ENCODE measurements at places on chromosomes 11 and 22.

DNA sequence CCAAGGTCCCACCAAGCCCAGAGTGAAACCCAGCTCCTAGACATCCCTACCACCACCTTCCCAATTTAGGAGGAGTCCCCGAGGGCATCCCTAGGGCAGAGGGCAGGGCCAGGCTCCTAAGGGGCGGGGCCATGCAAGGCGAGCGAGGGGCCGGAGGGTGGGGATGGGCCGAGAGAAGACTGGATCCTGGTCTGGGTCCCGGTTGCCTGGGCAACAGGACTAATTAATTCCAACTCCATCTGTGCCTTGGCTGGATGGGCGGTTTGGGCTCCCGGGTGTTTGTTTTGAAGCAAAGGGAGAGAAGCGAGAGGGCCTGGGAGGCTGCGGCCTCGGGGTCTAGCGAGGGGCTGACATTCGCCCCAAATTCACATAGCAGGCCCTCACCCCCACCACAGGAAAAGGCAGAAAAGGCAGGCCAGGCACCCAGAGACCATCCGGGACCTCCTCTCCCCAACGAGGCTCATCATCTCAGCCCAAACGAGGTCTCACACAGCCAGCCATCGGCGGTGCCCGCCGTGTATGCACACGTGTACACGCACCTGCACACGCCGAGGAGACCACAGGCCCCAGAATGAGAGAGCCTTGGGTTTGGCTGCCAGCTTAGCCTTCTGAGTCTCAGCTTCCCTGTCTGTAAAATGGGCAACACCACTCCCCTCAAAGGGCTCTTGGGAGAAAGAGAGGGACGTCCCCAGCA is 23.9 kb downstream of the ELFN2 start:
- DNase-seq = no peak

DNA sequence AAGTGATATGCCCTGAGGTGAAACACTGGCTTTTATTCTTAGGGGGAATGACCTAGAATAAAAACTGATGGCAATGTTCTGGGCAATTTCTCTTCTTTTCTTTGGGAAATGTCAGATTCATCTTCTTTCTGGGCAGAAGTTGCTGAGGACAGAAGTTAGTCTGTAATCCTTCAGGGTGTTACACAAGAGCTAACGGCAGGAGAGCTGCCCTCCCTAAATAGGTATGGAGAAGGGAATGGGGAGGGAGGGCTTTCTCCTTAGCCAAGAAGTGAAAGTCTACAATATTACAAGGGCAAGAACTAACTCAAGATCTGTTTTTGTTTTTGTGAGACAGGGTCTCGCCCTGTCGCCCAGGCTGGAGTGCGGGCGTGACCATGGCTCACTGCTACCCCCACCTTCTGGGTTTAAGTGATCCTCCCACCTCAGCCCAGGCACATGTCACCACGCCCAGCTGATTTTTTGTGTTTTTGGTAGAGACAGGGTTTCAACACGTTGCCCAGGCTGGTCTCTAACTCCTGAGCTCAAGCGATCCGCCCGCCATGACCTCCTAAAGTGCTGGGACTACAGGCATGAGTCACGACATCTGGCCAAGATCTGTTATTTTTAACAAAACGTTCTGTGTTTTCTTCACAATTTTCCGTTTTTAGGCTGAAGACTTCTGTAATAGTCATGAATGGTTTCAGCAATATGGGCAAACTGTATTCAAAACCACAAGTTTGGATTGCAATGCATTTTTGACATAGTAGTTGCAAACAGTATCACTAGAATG is 7.2 kb downstream of the PIWIL4 start:
- no peak for DNase-seq

- DNase-seq = no peak
Observed at GRCh38 chr22:46972256-46972655, 209.8 kb downstream of the TBC1D22A start.

DNA sequence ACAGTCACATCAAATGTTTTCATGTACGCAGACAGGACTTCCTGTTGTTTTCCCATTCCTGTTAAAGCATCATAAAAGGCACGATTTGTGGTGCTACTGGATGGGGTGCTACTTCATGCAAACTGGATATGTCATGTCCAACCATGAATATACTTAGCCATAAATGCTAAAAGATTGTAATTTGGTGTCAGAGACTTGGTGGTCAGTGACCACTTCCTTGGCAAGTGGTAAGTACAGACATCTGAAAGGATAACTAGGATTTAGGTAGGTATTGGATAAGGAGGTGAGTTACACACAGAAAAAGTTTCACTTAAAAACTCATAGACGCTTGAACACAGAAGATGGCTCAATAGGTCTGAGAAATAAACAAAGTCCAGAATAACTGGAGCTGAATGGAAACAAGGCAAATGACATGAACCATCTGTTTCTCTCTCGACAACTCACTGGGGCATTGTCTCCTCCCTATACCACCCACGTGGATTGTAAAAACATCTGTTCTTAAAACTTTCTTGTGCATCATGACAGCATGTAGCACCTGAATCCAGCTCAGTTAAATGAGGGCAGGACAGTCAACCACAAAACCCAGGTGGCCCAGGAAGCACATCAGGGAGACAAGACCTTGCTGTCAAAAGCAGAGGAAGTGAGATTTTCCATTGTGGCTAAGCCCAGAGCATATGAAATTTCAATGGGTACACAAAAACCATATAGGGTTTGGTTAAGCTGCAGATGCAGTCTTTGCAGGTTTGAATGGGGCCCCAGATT is 22.1 kb upstream of the IGLL5 start:
- DNase-seq = no peak

- DNase-seq = no peak
Observed at GRCh38 chr11:9726321-9727022, 62.6 kb downstream of the SWAP70 start.

Data from thoracic aorta (tissue), 2 donors.